ENCODE measurements at places on chromosomes 2 and 18.

DNA sequence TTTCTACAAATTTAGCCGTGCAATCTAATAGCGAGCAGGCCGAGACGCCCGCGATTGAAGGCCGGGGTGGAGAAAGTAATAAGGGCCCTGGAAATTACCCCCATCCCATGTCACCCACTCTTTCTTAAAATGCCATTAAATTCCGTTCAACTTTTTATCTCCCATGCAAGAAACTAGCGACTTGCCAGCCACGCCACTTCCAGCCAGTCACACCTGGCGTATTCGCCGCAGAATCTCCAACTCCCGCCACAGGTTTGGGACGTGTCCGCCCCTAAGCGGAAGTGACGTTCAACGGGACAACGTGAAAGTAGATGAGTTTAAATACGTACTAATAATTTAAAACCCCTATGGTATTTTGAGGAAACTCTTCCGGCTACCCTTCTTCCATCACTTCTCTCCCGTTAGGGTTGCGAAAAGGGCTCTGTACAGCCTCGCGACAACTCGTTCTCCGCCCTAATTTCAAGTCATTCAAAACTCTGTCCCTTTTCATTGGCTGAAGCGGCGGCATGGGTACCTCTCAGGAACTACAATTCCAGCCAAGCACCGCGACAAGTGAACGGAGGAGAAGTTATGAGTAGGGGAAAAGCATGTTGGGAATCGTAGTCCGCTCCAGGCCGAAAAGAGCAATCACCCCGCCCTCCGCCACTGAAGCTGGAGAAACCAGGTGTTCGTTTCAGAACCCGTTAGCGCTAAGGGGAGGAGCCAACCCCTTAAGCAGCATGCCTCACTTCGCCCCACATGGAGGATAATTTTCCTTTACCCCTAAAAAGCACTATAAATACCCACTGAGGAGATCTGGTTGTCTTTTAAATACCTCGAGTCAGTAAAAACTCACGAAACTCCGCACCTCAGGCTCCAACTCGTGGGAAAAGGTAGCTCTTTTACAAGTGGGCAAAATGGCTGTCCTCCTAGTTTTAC is at the start of gene ZRANB3:
TSS of gene ZRANB3 (minus strand) at position 906 of the 918 bp plus-strand sequence.
- DNase-seq = peak; percentile 99

DNA sequence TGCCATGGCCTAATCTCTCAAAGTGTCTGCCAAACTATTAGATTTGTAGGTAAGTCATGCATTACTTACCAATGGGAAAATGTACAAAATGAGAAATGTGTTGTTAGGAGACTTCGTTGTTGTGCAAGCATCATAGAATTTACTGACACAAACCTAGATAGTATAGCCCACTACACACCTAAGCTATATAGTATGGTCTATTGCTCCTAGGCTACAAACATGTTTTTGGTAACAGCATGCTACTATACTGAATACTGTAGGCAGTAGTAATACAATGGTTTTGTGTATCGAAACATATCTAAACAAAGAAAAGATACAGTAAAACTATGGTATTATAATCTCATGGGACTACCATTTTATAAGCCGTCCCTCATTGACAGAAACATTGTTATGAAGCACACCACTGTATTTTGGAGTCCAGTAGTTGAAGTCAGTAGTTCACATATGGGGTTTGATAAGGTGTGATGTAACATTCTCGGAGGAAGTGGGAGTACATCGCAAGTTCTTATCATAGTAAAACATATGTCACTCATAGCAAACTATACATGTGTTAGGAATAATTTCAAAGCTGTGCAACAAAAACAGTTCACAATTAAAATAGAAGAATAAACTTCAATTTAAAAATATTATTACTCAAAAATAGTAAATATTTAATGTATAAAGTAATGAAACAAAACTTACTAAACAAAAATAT is 12.0 kb upstream of the GTF2A1L start:
- DNase-seq = no peak

GRCh38 chr2:15666861-15667808 is 75.5 kb downstream of the DDX1 start:
- no peak for DNase-seq

- no peak for DNase-seq
Measured at GRCh38 chr18:57837917-57838548, 34.9 kb upstream of the ATP8B1 start.

DNA sequence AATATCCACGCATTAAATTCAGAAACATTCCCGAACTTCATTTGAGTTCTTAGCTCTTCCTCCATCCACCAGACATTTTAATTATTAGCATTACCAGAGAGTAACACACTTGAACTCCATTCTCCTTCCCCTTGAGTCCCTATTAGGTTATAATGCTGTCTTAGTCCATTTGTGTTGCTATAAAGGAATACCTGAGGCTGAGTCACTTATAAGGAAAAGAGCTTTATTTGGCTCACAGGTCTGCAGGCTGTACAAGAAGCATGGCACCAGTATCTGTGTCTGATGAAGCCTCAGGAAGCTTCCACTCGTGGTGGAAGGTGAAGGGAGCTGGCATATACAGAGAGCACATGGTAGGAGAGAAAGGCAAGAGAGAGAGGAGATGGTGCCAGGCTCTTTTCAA is 25.4 kb downstream of the TBC1D8 start:
- no peak for DNase-seq

DNA sequence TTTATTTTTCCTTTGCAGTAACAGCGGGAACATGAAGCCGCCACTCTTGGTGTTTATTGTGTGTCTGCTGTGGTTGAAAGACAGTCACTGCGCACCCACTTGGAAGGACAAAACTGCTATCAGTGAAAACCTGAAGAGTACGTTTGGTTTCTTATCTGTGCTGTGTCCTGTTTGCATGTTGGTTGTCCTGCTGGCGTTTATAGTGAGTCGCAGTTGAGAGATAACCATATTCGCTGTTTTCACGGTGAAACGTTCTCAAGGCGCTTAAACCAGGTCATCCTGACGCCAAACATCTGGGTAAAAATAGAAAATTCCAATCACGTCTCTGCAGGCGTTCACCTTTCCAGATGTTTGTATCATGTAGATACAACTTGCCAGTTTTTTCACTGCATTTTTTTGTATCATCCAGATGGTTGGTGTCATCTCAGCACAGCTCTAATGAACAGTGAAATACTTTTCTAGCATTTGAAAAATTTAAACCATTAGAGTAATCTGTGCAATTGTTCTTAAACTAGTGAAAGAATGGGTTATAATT is 21.2 kb downstream of the CLUL1 start:
- no peak for DNase-seq

DNA sequence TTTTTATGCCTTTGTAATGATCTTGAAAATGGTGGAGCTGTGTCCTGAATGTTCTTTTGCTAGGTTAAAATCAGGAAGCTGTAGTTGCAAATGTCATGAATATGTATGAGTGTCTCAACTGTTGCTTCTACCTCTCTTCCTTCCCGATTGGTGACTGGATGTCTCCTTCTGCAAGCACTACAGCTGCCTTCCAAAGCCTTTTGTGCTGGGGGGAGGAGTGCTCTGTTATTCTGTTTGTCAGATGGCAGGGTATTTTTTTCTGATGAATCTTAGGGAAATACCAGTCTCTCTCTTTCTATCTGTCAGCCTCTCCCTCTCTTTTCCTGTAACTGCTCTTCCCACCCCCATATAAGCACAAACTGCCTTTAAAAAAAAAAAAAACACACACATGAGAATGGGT is 1396.3 kb upstream of the CELF4 start:
- no peak for DNase-seq

- no peak for DNase-seq
Measured at GRCh38 chr2:37561615-37562569, 109.5 kb downstream of the CDC42EP3 start.

DNA sequence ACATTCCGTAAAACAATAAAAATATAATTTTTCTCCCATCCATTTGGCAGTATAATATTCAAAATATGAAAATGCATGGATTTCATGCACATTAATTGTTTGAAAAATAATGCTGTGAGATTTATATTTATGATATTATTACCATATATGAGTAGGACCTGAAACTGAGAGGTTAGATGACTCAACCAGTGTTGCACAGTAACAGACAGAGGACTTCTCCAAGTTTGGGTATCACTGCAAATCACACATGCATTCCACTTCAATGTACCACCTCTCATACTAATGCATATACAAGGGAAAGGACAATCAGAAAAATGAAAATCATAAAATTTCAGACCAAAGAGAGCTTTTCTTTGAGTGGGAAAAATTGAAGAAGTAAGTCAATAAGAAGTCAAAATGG is 269.5 kb downstream of the SOCS6 start:
- DNase-seq = no peak

GRCh38 chr2:107806901-107807300 is 19.8 kb upstream of the RGPD4 start:
- no peak for DNase-seq

GRCh38 chr2:16010951-16011620 is 70.7 kb downstream of the MYCN start:
- no peak for DNase-seq

GRCh38 chr2:42089340-42089925 is 41.6 kb downstream of the PKDCC start:
- no peak for DNase-seq

DNA sequence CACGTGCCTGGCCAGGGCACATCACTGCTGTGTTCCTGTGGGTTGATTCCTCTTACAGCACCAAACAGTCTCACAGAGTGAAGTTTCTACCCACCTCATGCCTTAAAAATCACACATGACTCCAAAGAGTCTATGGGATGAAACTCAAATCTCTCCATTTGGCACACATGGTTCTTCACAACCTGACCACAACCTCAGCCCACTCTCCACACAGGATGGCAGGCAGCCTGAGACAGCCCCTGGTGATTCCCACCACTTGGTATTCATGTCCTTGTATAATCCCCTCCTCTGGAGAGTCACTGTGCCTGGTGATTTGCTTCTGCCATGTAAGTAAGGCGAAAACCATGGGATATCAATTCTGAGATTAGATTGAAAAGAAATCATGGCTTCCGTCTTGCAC is 46.2 kb downstream of the LBH start:
- DNase-seq = no peak

GRCh38 chr2:181052523-181052891 is 72.1 kb downstream of the UBE2E3 start:
- no peak for DNase-seq

DNA sequence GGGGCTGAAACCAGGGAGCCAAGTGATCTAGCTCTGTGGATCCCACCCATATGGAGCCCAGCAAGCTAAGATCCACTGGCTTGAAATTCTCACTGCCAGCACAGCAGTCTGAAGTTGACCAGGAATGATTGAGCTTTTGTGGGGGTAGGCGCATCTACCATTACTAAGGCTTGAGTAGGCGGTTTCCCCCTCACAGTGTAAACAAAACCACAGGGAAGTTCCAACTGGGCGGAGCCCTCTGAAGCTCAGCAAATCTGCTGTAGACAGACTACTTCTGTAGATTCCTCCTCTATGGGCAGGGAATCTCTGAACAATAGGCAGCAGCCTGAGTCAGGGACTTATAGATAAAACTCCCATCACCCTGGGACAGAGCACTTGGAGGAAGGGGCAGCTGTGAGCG is 96.7 kb downstream of the CCDC148 start:
- no peak for DNase-seq

GRCh38 chr2:203534621-203535077 is 452 bp downstream of the RAPH1 start:
- DNase-seq = no peak

DNA sequence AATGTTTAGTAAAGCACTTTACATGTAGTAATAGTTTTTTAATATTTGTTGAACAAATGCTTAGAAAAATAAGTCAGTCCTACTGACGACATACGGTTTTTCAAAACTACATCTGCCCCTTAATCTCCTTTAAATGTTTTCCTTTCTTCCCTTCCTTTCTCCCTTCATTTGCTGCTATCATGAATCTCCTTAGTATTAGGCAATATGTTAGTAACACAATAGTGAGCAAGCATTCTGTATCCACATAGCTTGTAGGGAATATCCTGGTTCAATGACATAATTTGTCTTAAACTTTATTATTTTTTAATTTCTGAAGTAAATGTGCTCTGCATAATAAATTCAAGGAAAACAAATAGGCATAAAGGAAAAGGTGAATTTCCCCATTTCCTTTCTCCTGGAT is 79.1 kb downstream of the ACSL3 start:
- DNase-seq = no peak

DNA sequence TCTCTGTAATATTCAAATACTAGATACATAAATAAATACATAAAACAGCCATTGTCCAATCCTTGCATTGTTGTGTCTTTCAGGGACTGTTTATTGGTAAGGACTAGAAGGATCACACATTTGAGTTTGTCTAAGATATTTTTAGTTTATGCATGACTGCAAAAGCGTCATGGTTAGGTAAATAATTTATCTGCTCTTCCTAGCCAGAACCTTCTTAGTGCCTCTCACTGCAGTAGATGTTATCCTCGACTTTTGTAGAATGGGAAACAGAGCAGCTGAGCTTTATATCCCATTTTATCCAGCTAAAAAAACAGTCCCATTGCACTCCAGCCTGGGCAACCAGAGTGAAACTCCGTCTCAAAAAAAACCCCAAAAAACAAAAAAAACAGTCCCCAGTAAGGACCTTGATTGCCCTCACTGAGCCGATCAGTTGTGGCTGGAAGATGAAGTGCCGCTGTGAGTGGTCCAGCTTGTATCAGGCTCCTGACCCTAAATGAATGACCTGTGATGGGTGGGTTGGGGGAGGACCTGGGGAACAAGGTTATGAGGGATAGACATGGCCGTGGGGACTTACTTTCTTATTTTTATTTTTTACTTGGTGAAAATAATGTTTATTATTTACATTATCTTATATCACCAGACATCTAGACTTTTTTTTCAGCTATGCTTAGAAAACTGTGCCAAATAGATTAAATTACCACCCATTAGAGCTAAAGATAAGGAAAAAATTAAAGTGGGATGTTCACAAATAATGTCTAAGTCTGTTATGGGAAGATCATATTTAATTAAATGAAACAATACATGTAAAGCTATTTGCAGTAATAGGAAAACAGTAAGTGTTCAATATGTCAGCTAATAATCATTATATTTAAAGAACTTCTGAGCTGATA is 10.9 kb upstream of the ADAM23 start:
- DNase-seq = no peak

DNA sequence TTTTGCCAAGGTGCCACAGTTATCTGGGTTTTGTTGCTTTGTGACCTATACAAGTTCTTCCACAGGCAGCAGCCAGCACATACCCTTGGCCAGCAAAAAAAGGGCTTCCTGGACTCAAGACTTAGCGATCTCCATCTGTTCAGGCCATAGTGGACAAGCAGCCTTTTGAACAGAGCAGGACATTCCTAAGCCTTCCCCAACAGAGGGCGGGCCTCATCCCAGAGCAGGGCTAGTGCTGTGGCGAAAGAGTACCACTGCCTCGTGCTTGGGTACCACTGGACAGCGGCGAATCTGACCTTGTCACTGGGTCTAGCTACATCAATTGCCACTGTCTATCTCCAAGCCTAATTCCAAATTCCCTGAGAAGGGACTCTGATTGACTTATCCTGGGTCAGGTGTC is 56.4 kb downstream of the NAB1 start:
- no peak for DNase-seq

DNA sequence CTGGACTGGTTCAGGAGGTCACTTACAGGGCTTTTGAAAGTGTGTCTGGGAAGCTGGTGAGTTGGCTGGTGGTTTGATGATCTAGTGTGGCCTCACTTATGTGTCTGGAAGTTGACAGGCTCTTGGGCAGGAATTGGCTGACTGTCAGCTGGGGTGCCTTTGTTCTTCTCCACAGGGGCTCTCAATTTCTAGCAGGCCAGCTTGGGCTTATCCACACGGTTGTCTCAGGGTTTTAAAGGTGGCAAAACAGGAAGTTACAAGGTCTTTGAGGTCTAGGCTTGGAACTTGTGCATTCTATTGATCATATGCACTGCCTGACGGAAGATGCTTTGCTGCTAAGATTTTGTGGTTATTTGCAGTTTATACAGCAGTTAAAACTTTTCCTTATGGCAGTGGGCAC is 52.0 kb upstream of the CELF4 start:
- DNase-seq = no peak

Measured in C1 segment of cervical spinal cord (tissue), 14 donors.